Stimulated activated CD4-positive, alpha-beta T cell treated with anti-CD3 and anti-CD28 coated beads, Interleukin-15, amount 100 ng/mL, for 1 hour (primary cell): ENCODE measurements at places on chromosomes 6 and 20.

DNA sequence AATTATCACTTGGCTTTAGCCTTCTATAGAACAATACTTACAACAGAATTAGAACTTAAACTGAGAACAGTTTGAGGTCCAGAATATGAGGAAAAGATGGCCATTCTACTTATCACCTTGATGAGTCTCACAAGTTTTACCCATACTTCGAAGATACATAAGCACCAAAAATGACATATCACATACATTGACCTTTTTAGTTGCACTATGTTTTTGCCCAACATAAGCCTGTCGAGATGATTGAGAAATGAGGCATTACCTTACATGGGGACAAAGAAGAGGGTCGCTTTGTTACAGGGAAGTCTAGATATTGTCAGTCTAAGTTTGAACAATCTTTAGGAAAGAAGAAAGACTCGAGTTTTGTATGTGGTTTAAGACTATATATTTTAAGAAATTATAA lies 48.4 kb upstream of the MEI4 start:
- DNase-seq: no peak

DNA sequence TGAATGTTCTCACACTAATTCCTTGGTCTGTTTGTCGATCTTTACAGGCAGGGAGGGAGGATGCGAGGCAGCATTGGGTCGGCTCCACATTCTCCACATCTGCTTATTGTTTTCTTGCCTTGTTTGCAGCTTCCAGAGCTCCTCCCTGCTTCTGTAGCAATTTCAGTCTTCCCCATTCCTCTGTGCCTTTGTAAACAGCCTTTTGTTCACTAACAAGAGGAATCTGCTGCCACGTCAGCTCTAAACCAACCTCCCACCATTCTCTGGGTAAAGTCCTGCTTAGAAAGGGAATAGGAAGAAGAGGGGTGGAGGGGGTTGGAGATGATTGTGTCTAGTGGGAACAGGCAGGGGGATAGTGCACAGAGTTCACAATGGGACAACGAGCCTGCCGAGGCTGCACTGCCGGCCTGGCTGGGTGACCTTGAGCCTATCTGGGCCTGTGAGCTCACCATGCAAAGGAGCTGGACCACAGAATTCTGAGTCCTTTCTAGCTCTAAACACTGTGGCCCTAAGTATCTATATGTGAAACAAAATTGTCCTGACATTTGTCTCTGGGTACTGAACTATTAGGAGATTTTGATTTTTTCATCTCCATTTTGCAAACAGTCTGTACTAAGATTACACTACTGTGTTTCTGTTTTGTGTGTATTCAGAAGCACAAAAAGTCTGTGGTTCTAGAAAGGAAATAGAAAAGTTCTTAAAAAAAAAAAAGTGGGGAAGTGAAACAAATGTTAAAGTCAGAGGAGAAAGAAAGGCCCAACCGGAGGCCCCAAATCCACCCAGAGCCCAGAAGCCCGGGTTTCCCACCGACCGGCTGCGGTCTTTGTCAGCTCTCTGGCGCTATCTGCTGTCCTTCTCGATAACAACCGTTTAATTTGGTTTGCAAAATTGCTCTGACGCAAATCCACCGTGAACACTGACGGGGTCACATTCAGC lies 1.4 kb upstream of the PRND start:
- DNase-seq: peak; percentile 50

DNA sequence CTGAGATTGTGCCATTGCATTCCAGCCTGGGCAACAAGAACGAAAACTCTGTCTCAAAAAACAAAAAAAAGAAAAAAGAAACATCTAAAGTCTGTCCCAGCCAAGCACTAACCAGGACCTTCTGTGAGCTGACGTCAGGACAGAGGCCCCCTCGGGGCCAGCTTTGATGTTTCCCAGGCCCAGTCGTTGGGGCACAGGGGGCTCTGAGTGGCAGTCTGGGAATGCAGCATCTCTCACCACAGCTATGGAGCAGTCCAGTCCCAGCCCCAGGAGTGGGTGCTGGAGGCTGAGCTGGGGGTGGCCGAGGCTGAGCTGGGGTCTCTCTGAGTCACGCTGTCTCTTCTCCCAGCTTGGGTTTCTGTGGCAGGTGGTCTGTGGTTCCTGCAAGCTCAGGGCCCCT lies 46.0 kb upstream of the SRF start:
- DNase-seq: no peak

DNA sequence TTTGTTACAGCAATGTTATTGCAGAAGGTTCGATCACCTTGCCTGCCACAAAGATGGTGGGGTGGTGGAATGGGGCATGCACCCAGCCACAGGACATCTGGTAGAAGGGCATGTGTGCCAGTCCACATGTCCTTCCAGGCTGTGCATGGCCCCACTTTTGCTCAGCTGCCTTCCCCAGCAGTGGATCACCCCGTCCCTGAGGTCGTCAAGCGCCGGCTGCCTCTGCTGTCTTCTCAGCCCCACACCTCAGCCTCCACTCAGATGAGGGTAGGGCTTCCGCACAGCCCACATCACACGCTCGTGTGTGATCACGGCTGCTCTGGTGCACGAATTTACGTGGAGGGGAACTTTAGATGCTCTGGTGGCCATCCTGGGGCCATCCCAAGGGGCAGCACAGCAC lies 109.5 kb upstream of the PMEPA1 start:
- no peak for DNase-seq

DNA sequence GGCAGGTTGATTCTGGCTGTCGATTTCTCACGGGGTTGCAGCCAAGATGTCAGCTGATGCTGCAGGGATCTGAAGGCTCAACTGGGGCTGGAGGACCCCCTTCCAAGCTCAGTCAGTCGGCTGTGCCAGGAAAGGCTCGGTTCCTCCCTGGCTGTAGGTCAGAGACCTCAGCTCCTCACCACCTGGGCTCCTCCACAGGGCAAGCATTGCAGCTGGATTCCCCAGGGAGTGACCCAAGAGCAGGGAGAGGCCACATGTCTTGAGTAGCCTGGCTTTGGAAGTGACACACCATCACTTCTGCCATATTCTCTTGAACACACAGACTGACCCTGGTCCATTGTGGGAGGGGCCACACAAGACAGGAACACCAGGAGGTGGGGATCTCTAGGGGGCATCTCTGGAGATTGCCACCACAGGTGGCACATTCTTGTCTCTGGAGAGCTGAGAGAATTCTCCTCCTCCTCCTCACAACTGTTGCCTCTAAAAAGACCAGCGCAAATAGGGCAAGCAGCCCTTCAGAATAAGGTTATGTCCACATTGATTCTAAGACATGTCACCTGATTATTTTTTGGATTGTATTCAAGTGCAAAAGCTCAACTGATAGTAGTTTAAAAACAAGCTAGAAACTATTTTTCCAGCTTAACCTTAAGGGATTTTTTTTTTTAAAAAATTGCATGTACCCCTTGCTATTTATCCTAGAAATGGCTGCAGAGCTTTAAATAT lies 270.5 kb downstream of the NRN1 start:
- no peak for DNase-seq

GRCh38 chr6:142804490-142804889 lies 140.5 kb downstream of the HIVEP2 start:
- DNase-seq: no peak

DNA sequence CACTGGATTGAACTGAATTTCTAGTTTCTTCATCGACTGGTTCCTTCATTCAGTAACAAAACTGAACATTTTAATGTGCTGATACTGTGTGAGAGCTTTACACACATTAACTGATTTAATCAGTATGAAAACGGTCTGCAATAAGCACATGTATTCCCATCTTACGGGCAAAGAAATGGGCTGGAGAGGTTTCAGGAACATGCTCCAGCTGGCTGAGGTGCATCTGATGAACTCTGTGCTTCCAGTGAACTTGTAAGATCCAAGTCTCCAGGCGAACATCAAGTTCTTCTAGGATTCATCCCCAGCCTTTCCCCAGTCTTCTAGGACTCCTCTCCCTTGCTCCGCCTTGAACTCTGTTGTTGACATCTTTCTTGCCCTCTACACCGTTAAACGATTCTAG lies 220.7 kb upstream of the AGPAT4 start:
- DNase-seq: no peak

DNA sequence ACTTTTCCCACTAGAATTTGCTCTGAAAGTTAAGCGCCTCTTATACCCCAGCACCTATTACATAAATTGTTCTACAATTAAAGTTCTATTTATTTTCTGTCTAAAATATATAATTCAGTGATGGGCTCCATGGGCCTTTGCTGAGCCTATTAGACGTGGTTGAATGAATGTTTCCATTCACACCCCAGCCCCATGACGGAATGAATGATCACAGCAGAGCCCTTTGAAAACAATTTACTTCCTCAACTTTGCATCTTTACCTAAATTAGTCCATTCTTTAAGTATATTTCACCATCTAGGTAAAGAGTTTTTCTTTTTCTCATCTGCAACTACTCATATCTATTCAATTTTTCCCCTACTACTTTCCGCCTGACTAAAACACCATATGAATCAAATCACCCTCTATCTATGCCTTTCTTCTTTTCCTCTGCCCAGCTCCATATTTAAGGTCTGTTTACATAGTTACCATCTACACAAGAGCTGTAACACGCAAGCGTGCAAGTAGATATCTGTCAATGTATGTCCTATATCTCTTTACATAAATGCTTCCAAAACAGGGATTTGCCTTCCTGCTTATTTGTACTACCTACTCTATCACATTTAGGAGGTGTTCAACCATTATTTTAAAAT lies 69.7 kb downstream of the ECT2L start:
- DNase-seq: no peak

- no peak for DNase-seq
Measured at GRCh38 chr6:166957805-166958076, 1.4 kb upstream of the RNASET2 start.

GRCh38 chr6:135161411-135162395 lies 19.4 kb upstream of the MYB start:
- DNase-seq: no peak

- no peak for DNase-seq
Measured at GRCh38 chr6:163823577-163823976, 409.1 kb downstream of the QKI start.

DNA sequence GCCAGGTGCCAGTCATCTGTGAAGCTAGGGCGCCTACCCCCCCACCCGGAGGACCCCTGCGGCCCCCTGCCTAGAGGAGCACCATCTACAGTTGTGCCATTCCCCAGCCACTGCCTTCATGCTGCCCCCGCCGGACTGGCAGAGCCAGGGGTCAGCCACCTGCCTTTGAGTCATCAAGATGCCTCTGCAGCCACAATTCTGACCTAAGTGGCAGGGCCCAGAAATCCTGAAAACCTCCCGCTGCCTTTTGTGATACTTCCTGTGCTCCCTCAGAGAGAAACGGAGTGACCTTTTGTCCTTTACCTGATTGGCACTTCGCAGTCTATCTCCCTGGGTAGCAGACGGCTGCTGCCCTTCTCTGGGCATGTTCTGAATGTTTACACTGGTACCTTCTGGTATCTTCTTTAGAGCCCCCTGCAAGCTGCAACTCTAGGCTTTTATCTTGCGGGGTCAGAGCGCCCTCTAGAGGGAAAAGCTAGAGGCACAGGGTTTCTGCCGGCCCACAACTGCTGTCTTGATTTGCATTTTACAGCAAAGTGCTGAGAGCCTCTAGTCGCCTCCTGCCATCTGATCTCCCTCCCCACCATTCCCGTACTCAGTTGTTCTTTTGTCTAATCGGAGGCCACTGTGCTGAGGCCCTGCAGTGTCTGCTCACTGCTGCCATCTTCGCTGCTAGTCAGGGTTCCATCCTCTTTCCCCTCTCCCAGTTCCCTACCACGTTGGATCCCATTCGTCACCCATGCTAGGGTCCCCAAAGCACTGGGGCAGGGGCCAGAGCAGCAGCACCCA lies 26.9 kb downstream of the SPATA2 start:
- no peak for DNase-seq

- DNase-seq: no peak
Measured at GRCh38 chr6:29610540-29610939, 22.4 kb downstream of the GABBR1 start.

DNA sequence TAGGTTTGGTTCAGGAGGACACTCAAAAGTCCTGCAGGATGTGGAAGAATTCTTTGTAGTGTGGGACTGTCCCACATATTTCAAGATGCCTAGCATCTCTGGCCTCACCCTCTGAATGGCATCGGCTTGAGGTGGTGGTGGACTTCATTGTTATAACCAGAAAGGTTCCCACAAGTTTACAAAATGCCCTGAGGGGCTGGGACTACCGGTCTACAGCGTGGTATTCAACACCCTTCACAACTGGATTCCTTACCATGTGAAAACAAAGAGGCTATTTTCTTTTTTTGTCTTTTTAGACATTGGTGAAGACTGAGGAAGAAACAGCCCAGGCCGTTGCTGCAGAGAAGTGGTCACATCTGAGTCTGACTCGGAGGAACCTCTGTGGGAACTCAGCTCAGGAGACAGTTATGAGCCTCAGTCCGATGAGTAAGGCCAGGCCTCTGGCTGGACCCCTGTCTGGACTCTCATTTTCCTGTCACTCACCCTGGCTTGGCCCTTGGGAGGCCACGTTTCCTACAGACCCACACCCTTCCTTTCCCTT lies 15.2 kb downstream of the PGBD1 start:
- no peak for DNase-seq

- DNase-seq: no peak
Measured at GRCh38 chr20:34493646-34494045, 22.6 kb upstream of the DYNLRB1 start.

DNA sequence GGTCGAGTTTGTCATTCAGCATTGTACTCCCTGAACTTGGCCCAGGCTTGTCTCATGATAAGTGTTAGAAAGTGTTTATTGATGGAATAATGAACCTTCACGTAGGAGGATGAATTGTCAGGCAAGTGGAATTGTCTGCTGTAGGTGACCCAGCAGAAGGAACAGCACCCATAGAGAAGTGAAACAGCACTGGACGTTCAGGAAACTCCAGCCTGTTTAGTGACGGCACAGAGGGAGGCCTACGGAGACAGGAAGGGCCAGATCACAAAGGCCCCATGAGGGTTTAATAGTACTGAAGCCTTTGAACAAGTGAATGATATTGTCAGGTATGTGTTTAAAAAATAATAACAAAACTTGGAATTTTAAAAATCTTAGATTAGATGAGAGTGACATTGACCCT lies 2.9 kb downstream of the STX11 start:
- DNase-seq: no peak

GRCh38 chr20:12331236-12331635 lies 413.5 kb downstream of the BTBD3 start:
- DNase-seq: no peak

DNA sequence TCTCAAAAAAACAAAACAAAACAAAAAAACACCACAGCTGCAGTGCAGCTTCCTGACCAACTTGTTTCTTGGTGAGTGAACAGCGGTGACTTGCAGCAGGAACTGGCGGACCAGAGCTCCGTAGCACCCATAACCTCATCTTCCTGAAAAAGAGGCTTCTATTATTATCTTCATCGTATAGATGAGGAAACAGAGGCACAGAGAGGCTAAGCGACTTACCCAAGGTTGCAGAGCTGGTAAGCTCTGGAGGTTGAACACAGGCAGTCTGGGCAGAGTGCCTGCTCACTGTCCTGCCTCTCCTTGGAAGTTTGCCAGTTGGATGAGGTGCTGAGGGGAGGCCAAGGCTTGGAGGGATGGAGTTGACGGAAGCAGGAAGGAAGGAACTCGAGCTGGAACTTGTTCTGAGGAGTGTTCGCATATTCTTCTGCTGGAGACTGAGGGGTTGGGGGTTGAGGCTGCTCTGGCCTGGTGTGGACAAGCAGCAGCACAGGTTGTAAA lies 47.9 kb upstream of the CCDC167 start:
- no peak for DNase-seq
